ELF-1 (cell line): ENCODE measurements at places on chromosomes 16 and 17.

GRCh38 chr17:28875848-28876550 is 21.2 kb downstream of the ERAL1 start:
- DNase-seq, result no peak

- DNase-seq, result peak; percentile 91
Measured at GRCh38 chr17:29617481-29618271, 5.0 kb downstream of the CORO6 start.

GRCh38 chr16:85026703-85027102 is 892 bp upstream of the KIAA0513 start:
- no peak for DNase-seq

- no peak for DNase-seq
Measured at GRCh38 chr17:21297026-21297520, 12.6 kb downstream of the MAP2K3 start.

GRCh38 chr17:37698132-37698910 is 46.5 kb downstream of the HNF1B start:
- DNase-seq, result no peak

DNA sequence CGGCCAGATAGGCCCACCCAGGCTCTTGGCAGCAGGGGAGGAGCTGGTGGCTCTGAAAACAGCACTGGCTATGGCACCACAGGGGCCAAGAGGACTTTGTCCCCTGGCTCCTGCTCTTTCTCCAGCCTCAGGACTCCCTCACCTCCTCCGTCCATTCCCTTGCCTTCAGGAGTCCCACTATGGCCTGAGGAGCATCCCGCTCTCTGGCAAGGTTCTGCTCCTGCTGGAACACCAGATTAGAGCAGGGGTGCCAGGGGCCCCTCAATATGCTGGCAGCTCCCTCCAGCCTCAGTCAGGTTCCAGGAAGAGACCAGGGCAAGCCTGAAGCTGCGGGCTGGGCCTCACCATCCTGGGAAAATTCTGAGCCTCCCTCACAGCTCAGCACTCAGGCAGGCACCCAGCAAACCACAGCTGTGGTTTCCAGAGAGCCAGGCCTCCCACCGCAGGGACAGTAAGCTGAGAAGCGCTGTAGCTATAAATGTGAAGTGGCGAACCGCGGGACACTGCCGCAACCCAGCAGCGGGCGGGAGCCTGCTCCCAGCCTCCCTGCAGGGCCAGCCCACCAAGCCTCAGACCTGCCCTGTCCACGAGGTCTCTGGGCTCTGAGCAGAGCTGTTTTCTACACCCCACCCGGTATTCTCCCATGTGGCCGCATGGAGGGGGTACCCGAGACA is 25.7 kb downstream of the C17orf100 start:
- peak; percentile 14 for DNase-seq

DNA sequence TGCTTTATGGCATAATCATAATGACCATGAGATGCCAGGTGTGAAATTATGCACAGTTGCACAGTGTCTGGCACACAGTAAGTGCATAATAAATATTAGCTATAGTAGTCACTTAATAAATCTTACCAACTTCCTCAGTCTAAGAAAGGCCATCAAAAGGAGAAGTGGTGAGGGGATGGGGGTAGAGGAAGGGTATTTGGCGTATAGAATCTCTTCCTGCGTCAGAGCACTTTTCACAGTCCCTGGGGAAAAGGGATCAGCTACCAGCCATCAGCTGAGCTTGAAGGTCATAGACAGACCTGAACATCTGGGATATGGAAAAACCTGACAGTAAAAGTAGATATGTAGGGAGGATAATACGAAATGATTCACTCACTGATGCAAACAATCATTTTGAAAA is 5.8 kb downstream of the CRHR1 start:
- DNase-seq, result no peak

DNA sequence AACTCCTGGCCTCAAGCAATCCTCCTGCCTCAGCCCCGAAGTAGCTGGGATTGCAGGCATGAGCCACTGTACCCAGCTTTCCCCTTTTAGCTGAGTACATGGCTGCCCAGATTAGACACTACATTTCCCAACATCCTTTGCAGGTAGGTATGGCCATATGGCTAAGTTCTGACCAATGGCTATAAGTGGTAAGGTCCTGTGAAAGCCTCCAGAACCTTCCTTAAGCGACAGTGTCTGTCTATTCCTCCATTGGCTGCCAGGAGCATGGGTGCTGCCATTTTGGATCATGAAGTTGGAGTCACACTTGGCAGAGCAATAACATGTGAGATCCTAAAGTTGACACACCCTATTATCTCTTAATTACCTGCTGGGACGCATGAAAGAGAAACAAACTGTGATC is 24.4 kb upstream of the CRHR1 start:
- DNase-seq, result no peak

GRCh38 chr16:66152181-66152580 is 214.3 kb upstream of the CDH5 start:
- no peak for DNase-seq

DNA sequence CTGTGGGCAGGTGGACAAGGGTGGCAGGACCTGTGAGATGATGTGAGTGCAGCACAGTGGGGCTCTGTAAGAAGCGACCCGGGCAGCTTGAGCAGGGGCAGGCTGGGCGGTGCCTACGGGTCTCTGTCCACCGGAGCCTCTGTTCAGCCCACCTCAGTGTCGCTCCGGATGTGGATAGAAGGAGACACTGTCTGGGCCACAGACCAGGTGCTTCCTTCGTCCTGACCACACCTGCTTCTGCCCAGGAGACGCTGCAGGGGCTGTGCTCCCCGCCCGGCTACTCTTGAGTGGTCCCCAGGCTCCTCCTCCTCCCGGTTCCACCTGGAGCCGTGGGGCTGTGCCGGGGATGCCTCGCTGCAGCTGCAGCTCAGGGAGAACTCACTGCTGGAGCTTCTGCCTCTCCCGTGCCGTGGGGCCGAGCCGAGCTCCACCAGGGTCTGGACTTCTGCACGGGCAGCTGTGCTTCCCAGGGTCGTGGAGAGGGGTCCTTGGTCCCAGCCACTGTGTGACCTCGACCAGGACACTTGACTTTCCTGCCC is 21.5 kb downstream of the METRNL start:
- DNase-seq, result no peak

DNA sequence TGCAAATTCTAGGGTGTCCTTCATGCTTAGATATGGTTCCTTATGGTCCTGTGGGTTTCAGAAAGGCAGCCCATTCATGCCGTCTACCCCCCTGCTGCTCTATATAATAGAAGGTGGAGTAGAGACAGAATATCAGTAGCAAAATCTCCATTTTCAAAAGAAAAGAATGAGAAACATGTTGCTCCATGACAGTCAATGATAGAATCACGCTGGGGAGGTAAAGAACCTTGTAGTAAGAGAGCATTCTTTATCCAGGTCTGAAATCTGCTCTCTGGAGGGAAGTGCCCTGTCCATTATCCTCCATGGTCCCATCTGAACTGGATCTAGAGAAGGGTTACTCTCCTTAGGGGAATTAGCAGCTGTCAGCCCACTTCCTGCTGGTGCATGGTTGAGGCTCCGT is 272.8 kb downstream of the WWOX start:
- DNase-seq, result no peak

DNA sequence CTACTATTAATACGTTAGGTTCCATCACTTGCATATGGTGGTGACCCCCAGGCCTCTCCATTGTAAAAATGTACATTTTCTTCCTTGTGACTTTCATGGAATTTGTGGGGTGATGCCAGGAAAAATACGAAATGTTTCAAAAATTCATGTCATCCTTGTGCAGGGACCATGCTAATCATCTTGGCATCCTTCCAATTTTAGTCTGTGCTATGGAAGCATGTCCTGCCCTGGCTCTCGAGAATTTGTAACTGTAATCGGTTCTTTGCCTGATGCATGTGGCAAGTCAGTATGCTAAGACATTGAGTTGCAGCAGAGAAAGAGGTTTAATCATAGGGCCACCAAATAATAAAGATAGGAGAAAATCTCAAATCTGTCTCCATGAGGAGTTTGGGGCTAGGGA is 14.3 kb upstream of the GINS3 start:
- DNase-seq, result no peak

DNA sequence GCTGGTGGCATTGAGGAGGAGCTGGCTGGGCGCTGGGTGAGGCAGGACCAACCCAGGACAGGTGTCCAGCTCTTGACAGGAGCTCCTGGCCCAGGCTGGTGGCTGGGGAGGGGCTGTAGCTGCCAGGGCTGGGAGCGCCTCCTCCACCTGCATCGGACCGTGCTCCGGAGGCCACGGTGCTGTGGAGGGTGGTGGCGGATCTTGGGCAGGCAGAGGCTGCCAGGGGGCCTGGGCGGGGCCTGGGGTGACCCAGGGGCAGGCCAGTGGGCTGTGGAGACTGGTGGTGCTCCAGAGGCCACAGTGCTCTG is 32.0 kb downstream of the SOX8 start:
- DNase-seq, result no peak

DNA sequence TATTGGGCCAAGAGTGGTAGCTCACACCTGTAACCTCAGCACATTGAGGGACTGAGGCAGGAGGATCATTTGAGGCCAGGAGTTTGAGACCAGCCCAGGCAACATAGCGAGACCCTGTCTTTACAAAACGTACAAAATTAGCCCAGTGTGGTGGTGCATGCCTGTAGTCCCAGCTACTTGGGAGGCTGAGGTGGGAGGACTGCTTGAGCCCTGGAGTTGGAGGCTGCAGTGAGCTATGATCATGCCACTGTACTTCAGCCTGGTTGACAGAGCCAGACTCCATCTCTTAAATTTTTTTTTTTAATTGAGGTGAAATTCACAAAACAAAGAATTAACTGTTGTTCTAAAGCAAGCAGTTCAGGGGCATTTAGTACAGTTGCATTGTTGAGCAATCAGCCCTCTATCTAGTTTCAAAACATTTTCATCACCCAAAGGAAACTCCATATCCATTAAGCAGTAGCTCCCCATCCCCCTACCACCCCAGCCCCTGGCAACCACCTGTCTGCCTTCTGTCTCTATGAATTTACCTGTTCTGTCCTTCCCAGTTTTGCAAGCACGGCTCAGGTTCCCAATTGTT is 15.6 kb downstream of the SNX29 start:
- DNase-seq, result no peak

- peak; percentile 84 for DNase-seq
Measured at GRCh38 chr17:58403311-58403710, 14.0 kb downstream of the RNF43 start.

DNA sequence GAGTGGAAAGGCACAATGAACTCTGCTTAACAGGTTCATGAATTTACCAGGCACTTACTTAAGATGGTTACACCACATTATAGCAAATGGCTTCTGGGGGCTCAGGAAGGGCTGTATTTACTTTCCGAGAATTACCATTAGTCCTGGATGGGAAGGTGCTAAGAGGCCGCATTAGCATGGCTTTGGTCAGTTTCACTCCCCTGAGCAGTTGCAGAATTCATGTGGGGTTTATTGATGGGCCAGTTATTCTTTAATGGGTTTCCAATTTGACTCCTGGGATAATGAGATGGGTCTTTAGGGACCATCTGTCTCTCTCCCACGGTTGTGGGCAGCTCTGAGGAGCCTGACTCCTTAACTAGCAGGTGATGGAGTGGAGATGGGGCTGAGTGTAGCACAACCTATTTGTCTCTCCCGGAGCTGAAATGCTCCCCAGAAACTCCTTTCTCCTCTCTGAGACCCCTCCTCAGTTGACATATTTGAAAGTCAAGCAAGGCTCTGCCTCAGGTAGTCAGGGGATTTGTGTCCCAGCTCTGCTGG is 652.5 kb downstream of the HS3ST4 start:
- DNase-seq, result no peak

DNA sequence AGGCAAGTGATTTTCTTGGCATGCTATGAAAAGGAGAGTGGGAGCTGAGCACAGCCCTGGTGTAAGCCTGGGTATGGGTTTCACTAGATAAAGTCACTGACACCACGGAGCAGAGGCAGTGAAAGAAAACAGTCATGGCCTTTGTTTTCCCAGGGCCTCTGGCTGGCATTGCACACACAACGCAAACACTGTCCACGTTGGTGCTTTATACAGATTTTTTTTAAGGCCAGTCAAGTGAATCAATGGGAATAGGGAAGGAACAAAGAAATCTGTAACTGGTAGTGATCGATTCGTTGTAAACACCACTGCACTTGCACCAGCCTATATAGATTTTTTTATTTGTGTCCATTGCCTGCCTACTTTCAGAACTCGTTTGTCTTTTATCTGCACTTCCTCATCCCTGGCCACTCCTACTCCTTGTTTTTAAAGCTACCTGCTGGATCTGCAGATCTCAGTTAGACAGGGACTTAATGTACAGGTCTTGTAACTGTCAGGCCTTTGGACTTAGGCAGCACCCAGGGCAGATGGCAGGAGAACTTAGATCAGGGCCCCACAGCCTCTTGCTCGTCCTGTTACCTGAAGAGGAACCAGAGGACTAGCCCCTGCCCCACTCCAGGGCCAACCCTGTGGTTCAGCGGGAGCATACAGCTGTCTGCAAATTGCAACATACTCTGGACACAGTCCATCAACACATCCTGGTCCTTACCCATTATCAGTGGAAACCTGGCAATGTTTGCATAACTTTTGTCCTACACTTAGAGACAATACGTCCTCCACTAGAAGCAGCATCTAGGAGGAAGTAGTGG is 10.6 kb upstream of the TMIGD1 start:
- no peak for DNase-seq

- peak; percentile 81 for DNase-seq
Measured at GRCh38 chr16:59210955-59211541, 476.9 kb upstream of the GOT2 start.

GRCh38 chr17:78132084-78132676 is 1.6 kb downstream of the TMC8 start:
- DNase-seq, result peak; percentile 57

GRCh38 chr17:28711723-28712031 is at the start of gene PROCA1:
Gene PROCA1 (minus strand): TSS chr17:28711888. CDS start chr17:28711660, 228 bp downstream.
- DNase-seq, result no peak
